ENCODE measurements at places on chromosomes 5 and 9.

DNA sequence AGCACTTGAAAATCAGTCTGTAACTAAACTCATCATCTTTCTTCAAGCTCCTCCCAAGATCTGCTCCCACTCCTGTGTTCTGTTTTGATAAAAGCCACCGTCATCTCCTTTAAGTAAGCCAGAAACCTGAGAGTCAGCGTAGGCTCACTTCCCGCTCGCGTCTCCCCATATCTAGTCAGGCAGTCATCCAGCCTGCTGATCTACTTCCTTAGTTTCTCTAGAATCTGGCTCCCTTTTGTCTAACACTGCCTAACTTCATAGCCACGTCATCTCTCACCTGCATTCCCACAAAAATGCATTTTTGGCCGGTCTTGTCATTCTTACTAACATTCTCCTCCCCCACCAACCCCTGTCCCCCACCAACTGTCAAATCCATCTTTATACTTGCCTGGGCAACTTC is 3.0 kb upstream of the TJP2 start:
- no peak for DNase-seq

DNA sequence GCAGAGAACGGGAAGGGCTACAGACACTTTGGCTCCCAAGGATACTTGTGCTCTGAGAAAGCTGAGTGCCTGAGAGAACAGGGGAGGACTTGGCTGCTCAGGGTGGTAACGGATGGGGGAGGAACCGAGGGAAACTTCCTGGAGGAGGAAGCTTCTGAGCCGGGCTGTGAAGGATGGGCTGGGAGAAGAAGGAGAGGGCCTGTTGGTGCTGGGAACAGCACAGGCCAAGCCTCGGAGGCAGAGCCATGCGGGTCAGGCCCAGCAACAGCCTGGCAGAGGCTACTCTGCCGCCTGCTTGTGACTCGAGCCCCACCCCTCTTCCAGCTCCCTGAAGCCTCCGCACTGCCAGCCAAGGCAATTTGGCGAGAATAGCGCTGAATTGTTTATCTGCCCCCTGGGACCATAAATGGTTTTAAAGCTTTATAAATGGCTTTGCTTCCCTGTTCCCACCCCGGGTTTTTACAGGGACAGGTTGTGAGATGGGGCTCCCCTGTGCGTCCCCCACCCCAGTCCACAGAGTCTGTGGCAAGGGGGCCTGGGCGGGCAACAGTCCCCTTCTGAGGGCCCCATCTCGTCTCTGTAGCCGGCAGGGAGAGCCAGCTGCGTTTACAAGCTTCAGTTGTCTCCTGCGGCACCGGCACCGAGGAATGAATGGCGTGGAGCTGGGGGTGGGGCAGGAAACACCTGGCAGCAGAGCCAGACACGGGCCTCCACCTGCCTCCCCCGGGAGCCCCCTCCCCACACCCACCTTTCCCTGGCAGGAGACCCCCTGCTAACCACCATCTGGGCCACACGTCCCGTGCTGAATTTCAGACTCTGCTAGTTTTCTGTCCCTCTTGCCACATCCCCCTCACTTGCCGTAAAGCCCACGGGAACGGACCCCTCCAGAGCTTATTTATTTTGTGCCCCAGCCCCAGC is 24.4 kb downstream of the FAM163B start:
- no peak for DNase-seq

GRCh38 chr9:123299558-123300126 is 31.3 kb upstream of the STRBP start:
- no peak for DNase-seq

GRCh38 chr5:75460942-75461610 is 50.4 kb downstream of the CERT1 start:
- no peak for DNase-seq

DNA sequence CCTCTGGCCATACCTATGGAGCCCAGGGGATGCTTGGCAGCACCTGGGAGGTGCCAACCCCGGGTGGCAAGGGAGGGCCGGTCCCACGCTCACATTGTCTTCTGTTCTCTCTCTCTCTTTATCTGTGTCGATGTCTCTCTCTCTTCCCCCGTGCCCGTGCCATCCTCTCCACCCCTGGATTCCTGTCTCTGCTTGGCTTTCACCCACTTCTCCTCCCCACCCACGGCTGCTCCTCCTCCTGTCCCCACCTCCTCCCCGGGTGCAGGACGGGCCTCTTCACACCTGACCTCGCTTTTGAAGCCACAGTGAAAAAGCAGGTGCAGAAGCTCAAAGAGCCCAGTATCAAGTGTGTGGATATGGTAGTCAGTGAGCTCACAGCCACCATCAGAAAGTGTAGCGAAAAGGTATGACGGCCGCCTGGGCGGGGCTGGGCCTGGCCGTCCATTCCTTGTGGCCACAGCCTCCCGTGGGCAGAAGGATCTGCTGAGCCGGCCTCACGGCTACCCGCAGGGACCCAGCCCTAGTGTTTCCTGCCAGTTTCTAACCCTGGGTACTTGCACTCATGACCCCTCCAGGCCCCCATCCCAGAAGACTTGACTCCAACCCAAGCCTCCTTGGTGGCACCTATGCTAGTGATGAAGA is 22.7 kb downstream of the DNM1 start:
- DNase-seq, result no peak

DNA sequence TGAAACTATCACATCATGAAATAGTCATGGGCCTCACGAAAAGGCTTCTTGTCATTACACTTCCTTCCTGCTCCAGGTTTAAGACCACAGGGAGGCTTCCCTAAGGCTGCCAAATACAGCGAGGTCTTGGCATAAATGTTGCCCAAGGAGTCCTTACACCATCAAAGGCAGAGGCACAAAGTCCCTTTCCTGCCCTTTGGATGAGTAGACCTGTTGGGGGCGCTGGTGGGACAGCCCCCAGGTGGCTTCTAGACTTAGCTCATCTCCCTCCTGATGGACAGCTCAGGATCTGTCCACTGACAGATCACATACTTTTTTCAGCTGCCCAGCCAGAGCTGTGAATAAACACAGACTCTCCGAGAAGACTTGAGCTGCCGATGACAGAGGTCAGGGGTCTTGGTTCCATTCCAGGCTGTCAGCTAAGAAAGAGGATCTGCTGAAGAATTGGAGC is 15.5 kb upstream of the MEGF9 start:
- DNase-seq, result no peak

Measured in activated CD4-positive, alpha-beta T cell treated with anti-CD3 and anti-CD28 coated beads, Interleukin-2, Interleukin-6, amounts not matched to agents 100 ng/mL and 50 ng/mL, durations not matched to agents 16 hours and 8 hours (primary cell).